OCI-LY7 (cell line): ENCODE measurements at places on chromosomes 5 and 9. TPM values are rescaled to one million over a fixed set of nuclear protein-coding genes. Genes with fewer than 3 reads are reported as not detected.

The AK8 gene
- total RNA-seq = 0.27 TPM in 1 of 2 replicates, not detected in the other

- no peak for DNase-seq
Measured at GRCh38 chr5:139901986-139902385, 106.4 kb downstream of the PSD2 start.

GRCh38 chr5:68007451-68007850 lies 208.1 kb upstream of the PIK3R1 start:
- DNase-seq = no peak

- no peak for DNase-seq
Measured at GRCh38 chr9:87002517-87002916, 55.2 kb upstream of the GAS1 start.

DNA sequence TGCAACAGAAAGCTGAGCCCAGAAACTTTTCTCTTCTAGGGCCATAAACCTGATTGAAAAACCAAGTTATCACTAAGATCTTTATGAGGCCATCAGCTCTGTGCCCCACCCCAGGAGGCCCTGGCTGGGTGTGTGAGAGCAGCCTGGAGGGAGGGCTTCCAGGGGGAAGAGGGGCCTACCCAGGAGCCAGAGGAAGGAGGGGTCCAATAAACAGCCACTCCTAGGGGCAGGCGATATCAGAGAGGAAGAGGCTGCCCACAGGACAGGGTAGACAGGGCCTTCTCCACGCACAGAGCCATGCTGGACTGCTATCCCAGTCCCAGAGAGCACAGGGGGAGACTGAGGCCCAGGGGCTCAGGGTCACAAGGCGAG lies 4.5 kb upstream of the CDX1 start:
- DNase-seq = no peak

The DIRAS2 gene
- total RNA-seq = not detected in 2 replicates

DNA sequence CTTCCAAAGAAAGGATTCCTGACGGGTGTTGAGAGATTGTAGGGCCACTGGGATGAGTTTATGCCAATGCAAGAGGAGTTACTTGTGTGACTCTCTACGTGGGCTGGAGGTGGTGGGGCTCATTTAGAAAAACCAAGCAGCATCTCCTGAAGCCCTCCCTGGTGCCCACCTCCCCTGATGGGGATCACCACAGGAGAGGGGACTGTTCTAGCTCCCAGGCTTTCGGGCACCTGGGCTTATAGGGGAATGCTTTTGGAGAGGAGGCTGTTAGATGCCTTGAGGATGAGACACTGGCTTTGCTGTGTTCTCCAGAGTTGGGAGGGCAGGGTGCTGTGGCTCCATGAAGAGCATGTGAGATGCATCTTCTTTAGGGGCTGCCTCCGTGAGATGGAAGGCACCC lies 65.0 kb downstream of the IRX1 start:
- DNase-seq = no peak

DNA sequence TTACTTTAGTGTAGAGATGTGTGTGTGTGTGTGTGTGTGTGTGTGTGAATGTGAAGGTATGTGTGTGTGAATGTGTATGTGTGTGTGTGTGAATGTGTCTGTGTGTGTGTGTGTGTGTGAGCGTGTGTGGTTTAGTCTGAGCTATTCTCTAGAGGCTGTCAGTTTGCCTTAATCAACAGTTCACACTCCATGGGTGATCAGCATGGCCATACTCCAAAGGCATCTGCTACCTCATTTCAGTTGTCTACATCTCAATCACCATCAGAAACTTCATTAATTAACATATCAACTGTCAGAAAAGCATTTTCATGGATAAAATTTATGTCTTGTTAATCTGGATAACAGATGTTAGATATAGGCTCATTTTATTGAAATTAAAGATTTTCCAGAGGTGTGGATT lies 103.1 kb upstream of the PTPN3 start:
- DNase-seq = no peak

DNA sequence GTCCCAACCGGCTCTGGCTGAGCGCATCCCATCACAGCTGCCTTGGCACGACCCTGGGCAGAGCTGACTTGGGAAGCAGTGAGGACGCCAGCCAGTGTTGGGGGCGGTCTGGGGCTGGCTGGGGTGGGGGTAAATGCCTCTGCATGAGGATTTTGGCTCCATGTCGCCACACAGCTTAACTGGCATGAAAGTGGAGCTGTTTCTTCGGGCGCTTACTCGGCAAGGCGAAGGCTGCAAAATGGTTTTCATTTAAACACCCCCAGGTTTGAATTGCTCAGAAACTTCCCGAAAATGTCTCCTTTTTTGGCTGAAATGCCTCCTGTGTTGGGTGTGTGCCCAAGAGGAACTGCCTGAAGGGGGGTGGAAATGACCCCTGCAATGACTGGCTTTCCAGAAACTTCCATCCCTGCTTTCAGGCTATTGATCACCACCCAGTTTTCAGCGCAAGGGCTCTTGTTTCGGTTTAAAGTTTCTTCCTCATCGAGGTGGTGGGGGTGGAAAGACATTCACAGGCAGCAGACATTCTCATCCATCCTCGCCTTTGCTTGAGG lies 38.3 kb downstream of the PTGES start:
- DNase-seq = no peak
